ENCODE measurements at places on chromosomes 7 and 10.
A peak's percentile ranks its signal among the peaks of the same experiment; 100 is the strongest.

DNA sequence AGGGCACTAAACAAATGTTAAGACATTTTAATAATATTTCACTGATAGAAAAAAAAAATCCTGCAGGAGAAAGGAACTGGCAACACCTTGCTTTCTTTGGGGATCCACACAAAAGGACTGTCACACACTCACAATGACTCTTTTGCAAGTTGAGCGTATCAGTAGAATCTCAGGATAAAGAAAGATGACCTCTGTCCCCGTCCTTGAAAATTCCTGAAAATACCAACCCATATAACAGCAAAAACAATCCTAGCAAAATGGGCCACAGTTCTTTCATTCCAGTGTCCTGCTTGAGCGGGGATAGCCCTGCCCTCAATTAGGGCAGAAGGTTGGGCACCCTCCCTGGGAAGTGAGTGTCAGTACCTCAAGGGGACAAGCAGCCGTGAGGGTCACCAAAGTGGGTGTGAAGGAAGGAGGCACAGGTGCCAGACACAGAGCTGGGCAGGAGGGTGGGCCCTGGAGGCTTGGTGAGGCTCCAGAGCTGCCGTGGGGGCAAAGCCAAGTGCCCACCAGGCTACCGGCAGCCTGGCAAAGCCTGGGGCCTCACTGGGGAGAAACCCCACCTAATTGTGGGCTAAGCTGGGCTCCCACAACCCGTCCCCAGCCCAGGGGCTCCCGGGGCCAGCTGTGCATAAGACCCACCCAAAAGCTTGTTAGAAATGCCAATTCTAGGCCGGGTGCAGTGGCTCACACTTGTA lies 2.8 kb downstream of the WDR86 start:
- DNase-seq = no peak

GRCh38 chr7:103521937-103522336 lies 75.9 kb upstream of the SLC26A5 start:
- no peak for DNase-seq

DNA sequence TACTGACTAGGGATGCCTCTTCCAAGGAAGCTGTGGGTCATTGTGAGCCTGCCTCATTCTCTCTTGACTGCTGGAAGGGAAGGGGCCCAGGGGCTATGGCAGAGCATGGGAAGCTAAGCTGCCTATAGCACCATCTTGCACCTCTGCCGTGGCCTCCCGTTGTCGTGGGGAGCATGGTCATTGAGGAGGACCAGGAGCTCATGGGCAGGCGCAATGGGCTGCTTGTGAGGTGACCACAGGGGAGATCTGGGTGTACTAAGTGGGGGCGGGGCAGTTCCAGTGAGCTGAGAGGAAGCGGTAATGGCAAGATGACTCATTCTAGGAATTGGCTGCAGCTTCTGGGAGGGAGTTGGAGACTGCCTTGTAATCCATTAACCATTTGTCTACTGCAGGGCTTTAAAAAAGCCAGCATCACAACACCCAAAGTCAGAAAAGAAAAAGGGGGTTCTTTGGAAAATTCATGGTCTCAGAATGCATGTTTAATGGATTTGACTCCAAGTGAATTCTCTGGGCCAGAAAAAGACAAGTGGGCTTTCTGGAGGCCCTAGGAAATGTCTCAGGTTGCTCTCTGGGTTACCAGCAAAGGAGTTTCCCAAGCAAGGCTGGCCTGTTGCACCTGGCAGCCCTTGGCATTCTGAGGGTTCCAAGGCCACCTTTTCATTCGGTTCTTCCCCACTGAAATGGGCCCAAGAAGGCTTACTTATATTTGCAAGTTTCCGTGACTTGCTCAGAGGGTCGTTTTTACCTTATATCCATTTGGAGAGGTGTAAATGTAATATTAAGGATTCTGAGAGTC lies 3.6 kb downstream of the DUSP5 start:
- DNase-seq = peak; percentile 38

- DNase-seq = no peak
These were observed 10.9 kb downstream of the MARVELD1 start for GRCh38 chr10:97724341-97724941.

GRCh38 chr10:22489975-22490374 lies 144.7 kb downstream of the SPAG6 start:
- no peak for DNase-seq
